ENCODE measurements at places on chromosomes 4 and X.

GRCh38 chr4:6221301-6221850, 21.0 kb upstream of the JAKMIP1 start:
- DNase-seq, result no peak

- DNase-seq, result no peak
Observed at GRCh38 chrX:71475785-71476540, 56.9 kb upstream of the OGT start.

- DNase-seq, result no peak
Observed at GRCh38 chr4:100894339-100894870, 376.6 kb upstream of the EMCN start.

DNA sequence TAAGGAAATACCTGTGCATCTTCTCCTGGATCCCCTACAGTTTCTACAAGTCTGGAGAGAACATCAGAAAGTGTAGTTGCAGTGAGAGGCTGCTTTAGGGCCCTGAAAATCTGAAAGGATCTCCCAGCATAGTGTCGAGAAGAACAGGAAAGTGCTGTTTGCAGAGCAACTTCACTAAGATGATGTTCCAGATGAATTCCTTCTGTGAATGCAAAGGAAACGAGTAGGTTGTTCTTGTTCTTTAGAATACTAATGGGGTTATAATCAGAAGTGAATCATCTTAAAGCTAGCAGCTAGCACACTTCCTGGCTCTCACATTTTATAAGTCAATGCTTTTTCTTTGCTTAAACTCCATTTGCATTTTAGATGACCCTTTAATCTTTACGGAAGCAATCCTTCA, 53.7 kb downstream of the ZAR1 start:
- no peak for DNase-seq

GRCh38 chrX:68941385-68941952, 112.6 kb downstream of the EFNB1 start:
- no peak for DNase-seq

DNA sequence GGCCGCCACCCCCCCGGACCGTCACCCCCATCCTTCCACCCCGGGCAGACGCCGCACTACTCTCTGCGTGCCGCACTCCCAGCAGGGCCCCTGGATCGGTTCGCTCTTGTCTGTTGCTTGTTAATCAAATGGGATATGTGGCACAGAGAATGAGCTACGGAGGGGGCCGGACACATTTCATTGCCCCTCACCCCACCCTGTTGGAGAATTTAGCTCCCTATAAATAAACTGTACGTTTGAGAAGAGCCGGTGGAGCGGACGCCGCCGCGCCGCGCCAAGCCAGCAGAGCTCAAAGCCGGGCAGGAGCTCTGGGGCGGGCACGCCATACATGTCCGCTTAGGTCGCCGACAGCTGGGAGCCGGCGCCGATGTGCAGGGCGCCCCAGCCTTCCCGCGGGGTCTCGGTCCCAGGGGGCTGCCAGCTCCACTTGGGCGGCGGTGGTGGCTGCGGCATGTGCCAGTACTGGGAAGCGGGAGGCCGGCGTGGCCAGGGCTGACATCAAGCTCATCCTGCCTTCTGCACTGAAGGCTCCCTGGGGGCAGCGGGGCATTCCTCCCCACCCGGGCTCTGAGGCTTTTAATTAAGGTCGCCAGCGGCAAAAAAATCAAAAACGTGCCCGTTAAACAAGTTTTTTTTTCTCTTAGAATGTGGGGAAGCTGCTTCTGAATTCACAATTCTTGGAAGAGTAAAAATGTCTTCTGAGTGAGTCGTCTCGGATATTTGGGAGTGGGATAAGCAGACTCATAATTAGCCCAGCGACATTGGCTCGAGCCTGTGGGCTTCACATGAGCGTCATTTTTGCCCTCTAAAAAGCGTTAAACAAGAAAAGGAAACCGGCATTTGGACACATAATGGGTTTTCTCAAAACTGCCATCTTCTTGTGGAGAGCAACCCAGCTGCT, 1.1 kb upstream of the PCDH19 start:
- no peak for DNase-seq

GRCh38 chr4:44494810-44495701, 46.4 kb upstream of the KCTD8 start:
- no peak for DNase-seq

DNA sequence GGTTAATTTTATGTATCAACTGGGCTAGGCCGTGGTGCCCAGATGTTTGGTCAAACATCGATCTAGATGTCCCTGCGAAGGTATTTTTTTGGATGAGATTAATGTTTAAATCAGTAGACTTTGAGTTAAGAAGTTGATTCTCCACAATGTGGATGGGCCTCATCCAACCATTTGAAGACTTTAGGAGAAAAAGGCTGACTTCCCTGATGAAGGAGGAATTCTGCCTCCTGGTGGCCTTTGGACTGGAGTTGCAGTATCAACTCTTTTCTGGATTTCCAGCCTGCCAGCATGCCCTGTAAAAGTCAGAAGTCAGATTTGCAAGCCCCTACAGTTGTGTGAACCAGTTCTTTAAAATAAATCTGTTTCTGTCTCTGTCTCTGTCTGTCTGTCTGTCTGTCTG, 91.4 kb downstream of the STK32B start:
- DNase-seq, result no peak

- no peak for DNase-seq
Observed at GRCh38 chrX:131061306-131061705, 3.2 kb downstream of the ARHGAP36 start.

- DNase-seq, result no peak
Observed at GRCh38 chr4:53899586-53900270, 164.7 kb downstream of the CHIC2 start.

GRCh38 chr4:148574502-148574901, 132.3 kb upstream of the NR3C2 start:
- no peak for DNase-seq

DNA sequence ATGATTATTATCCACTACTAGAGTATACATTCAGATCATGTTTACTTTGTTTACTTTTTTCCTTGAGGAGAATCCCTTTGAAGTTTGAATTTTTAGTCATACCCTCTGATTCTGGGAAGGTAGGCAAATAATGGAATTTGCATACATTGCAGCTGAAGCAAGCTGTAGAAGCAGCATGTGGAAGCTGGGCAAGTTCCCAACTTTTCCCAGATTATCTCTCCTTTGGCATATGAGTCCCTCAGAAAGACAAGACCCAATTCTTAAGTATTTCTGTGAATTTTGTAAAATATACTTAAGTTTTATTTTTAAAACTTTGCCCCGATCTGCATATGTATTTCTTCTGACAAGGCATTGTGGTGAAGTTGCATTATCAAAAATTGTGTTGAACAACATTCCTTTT, 94.9 kb downstream of the CNKSR2 start:
- no peak for DNase-seq

- DNase-seq, result no peak
Observed at GRCh38 chr4:96599752-96600151, 759.9 kb downstream of the PDHA2 start.

GRCh38 chrX:24259544-24260240, 54.2 kb downstream of the SUPT20HL2 start:
- no peak for DNase-seq

GRCh38 chrX:72402614-72403013, 96.9 kb upstream of the CITED1 start:
- no peak for DNase-seq

GRCh38 chrX:100905620-100906019, 23.1 kb downstream of the XKRX start:
- no peak for DNase-seq

DNA sequence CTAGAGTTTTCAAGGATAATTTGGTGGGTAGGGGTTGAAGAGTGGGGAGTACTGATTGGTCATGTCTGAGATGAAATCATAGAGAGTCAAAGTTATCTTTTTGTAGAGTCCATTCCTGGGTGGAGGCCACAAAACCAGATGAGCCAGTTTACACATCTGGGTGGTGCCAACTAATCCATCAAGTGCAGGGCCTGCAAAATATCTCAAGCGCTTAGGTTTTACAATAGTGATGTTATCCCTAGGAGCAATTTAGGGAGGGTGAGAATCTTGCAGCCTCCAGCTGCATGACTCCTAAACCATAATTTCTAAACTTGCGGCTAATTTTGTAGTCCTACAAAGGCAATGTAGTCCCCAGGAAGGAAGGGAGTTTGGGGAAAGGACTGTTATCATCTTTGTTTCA, 988.3 kb upstream of the LCORL start:
- no peak for DNase-seq

All from activated T-helper 1 cell treated with Interleukin-2 at 50 U/mL for 16 hours (primary cell).